RCC 7860 (cell line): ENCODE measurements at places on chromosomes 2 and 18.
A peak's percentile ranks its signal among the peaks of the same experiment; 100 is the strongest.

GRCh38 chr18:47250391-47251046, 941 bp downstream of the SKOR2 start:
- no peak for DNase-seq

- peak; percentile 53 for DNase-seq
These were observed 48.2 kb downstream of the TWIST2 start for GRCh38 chr2:238895891-238896600.

DNA sequence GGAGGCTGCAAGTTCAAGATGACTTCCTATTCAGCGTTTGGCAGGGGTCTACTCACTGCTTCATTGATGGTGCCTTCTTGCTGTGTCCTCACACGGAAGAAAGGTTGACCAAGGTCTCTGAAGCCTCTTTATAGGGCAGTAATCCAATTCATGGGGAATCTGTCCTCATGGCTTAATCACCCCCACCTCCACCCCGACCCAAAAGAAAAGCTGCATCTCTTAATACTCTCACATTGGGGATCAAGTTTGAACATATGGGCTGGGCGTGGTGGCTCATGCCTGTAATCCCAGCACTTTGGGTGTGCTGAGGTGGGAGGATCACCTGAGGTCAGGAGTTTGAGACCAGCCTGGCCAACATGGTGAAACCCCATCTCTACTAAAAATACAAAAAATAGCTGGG, 36.4 kb upstream of the HNMT start:
- DNase-seq = no peak

DNA sequence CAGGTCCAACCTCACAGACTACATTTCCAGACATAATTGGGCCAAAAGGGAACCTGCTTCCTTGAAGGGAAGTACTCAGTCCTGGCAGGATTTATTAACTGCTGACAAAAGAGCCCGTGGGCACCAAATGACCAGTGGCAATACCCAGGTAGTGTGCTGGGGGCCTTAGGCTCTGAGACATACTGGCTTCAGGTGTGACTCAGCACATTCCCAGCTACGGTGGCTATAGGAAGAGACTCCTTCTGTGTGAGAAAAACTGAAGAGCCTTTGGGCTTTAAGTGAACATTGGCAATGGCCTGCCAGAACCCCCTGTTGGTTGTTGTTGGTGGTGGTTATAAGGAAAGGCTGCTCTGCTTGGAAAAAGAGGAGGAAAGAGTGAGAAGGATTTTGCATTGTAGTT, 401.8 kb downstream of the KCNJ3 start:
- peak; percentile 62 for DNase-seq
